ENCODE measurements at places on chromosomes 6 and 20. TPM values are rescaled to one million over a fixed set of nuclear protein-coding genes. Genes with fewer than 3 reads are reported as not detected.

DNA sequence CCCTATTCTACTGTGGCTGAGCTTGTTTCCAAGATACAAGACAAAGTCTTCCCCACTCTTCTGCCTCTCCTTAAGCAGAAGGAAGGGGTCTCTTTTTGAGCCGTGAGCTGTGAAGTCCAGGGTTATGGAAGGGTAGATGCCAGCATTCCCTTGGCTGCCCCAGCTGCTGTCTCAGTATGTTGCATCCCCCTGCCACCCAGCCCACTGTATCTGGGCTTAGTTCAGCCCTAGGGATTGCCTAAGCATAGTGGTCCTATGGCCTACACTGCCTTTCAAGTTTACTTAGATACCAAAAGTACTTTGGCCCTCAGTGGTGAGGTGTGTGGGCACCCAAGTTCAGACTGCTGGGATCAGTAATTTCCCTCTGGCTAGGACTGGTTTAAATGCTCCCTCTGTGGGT, 421.9 kb upstream of the KHDRBS2 start:
- DNase-seq = no peak

The WFDC5 gene
- not detected for polyA plus RNA-seq

DNA sequence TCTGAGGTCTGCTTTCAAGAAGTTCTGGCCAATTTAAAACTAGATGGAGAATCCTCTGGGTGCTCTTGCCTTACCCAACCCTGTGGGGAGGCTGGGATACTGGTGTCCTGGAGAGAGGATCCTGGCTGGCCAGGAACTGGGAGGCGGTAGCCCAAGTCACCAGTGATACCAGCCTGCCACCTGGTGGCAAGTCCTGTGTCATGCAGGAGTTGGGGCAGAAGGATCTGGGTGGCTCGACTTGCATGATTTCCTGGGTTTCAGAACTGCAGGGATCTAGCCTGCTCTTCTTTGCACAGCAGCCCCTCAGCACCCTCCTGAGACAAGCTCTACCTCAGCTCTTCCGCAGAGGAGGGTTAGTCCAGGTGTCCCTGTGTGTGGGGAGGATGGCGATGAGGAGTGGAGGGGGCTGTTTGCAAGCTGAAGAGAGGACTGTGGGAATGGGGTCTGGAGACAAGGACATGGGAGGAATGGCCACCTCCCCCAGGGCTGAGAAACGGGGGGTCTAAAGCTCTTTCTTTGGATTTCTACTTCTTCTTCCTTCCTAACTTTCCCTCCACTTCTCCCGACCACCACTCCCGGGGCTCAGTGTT, 4.2 kb downstream of the KCNK17 start:
- DNase-seq = peak; percentile 55

- DNase-seq = no peak
Observed at GRCh38 chr6:79461205-79461604, 76.0 kb downstream of the LCA5 start.

The LRP11 gene
- polyA plus RNA-seq = 38.5 TPM

- no peak for DNase-seq
Observed at GRCh38 chr6:33974030-33974429, 170.2 kb upstream of the MLN start.

DNA sequence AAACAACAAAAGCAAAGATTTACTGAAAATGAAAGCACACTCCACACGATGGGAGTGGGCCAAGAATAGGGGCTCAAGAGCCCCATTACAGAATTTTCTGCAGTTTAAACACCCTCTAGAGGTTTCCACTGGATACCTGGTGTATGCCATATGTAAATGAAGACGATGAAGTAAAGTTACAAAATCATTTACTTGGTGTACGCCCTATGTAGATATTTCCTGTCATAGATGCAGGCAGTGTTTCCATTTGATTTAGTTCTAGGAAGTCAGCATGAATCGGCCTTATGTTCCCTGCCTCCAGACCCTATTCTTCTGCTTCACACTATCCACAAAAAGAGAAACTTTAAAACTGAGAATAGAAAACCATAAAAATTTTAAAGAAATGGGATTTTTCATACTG, 404.4 kb upstream of the GJE1 start:
- no peak for DNase-seq

GRCh38 chr6:35751594-35751993, 14.8 kb downstream of the ARMC12 start:
- no peak for DNase-seq

The PSORS1C2 gene
- not detected for polyA plus RNA-seq

DNA sequence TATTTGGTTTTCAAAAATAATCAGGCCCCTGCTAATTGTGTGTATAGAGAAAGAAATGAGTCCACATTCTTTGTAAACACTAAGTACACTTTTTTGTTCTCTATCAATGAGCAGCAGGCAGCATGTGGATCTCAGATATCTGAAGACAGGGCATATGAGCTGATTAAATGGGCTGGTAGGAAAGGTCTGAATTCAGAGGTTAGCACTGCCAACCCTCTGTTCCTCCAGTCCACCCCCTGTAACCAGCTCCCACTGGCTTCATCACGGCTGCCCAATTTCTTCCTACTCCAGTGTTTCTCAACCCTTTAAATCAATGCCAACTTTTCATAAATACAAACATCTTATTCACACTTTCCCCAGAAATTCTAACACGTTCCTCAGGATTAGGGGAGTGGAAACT, 128.5 kb downstream of the TPBG start:
- DNase-seq = no peak

The SRF gene
- polyA plus RNA-seq = 33.1 TPM

The SLC17A9 gene
- 1.3 TPM for polyA plus RNA-seq

The CCN6 gene
- 1.4 TPM for polyA plus RNA-seq

GRCh38 chr6:45394586-45395095, 16.9 kb upstream of the SUPT3H start:
- no peak for DNase-seq

The GHRH gene
- not detected for polyA plus RNA-seq

DNA sequence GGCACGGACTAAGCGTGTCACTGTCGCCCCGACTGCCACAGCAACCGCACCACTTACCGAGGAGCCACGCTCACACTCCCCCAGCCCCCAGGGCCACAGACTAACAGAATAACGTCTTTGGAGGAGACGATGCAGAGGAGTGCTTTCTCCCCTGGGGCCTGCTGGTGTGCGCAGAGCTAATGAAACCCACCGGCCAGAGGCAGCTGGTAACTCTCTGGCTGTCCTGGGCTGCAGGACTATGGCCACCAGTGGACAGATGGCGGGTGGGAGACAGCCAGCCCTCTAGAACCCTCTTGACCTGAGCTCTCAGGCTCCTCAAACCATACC, 228.0 kb downstream of the DLL1 start:
- no peak for DNase-seq

DNA sequence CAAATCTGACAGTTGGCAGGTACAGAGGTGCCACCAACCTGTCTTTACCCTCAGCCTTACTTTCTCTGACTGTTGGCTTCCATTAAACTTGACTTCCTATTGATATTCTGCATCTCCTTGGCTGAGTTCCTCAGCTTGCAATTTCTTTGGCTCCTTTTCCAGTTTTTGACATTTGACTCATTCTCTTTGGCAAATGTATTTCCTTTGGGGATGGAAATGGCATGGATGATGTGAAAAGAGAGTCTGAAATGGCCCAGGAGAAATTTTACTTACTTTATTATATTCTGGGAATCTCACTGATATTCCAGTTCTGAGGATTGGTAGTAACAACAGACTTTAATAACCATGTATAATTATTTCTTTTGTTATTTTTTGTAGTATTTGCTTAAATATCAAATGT, 255.2 kb downstream of the CD109 start:
- DNase-seq = no peak

- no peak for DNase-seq
Observed at GRCh38 chr6:127030111-127030510, 88.4 kb upstream of the RSPO3 start.

- no peak for DNase-seq
Observed at GRCh38 chr6:158813032-158813431, 6.1 kb downstream of the EZR start.

The OLIG3 gene
- polyA plus RNA-seq = not detected

- DNase-seq = no peak
Observed at GRCh38 chr6:168851460-168852375, 401.9 kb downstream of the THBS2 start.

DNA sequence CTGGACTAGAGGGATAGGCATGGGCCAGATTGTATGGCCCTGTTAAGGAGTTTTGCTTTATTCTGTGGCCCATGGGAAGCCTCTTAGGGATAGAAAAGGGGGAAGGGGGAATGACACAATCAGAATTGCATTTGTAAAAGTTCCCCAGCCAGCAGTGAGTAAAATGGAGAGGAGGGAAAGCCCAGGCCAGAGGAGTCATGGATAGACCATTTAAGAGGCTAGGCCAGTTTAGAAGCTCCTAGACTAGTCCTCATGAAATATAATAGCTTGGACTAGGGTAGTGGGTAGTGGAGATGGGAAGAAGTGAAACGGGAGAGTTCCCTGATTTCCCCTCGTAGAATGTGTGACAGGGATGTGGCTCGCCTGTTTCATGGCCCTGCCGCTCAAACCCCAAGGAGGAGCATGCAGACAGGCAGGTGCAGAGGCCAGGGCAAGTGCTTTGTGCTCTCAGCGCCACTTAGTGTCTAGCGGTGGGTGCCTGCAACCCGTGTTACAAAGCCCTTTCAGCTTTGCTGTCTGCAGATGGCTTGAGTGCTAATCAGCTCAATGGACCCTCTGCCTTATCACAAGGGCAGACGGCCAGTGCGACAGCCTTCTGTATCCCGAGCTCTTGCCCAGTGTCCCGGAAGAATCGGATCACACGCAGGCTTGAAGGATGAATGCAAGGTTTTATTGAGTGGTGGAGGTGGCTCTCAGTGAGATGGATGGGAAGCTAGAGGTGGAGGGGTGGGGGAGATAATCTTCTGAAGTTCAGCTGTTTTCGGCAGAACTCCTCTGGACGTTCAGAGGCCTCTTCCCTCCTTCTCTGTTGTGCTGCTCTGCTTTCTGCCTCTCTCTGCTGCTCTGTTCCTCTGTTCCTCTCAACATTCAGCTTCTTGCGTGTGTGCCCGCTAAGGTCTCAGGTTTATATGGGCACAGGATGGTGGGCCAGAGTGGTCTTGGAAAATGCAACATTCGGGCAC, 141.1 kb downstream of the CEP57L1 start:
- no peak for DNase-seq

GRCh38 chr6:138593909-138594757, 94.8 kb upstream of the NHSL1 start:
- no peak for DNase-seq

The IMPG1 gene
- 2.0 TPM for polyA plus RNA-seq

DNA sequence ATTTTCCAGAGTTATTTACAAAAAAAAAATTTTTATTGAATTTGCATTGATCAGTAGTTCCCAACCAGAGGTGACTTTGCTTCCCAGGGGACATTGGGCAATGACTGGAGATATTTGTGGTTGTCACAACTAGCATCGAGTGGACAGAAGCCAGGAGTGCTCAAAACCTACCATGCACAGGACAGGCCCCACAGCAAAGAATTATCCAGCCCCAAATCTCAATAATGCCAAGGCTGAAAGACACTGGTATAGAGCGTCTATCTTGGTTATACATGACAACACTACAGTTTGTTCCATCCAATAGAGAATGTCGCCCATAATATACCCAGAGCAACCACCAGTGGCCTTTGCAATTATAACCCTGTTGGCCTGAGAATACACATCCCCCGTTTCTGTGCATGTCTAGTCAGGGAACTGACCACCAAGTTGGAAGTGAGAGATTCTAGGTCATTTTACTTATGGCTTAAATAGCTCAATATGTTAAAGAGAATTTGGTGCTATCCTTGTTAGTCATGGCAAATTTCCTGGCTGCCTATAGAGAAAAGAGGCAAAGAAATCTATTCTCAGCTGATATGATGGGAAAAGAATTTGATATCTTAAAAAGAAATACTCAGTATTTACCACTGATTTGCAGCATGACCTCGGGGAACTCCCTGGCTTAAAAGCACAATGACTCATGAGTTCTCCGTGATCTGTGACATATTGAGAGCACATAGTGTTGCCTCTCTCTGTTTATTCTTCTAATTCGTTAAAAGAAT, 76.0 kb upstream of the ADTRP start:
- no peak for DNase-seq

- DNase-seq = no peak
Observed at GRCh38 chr6:149064660-149065015, 252.9 kb upstream of the TAB2 start.

The ARFGAP1 gene
- polyA plus RNA-seq = 62.3 TPM
